ENCODE measurements at places on chromosomes 6 and 20.

- DNase-seq: no peak
These were observed 97.3 kb downstream of the NRSN1 start for GRCh38 chr6:24223115-24223919.

DNA sequence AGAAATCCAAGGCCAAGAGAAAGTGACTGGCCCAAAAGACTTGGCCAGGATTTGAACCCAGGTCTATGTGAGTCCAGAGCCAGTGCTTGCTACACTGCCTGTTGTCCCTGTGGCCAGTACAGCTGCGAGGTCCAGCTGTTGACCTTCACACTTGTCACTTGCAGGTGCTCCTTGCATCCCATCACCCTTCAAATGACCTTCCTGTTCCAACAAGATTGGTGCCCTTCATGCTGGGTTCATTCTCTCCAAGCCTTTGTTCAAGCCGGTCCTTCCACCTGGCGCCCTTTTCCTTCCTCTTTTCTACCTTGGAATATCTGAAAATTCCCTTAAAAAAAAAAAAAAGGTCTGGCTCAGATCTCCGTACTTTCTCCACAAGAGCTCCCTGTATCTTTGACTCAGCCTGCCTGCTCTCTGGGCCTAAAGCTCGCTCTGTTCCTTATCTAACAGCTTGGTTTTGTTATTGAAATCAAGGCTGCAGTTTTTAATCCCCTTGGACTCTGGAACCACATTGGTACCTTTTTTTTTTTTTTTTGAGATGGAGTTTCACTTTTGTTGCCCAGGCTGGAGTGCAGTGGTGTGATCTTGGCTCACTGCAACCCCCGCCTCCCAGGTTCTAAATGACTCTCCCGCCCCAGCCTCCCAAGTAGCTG, 22.2 kb upstream of the MRPS18A start:
- no peak for DNase-seq

DNA sequence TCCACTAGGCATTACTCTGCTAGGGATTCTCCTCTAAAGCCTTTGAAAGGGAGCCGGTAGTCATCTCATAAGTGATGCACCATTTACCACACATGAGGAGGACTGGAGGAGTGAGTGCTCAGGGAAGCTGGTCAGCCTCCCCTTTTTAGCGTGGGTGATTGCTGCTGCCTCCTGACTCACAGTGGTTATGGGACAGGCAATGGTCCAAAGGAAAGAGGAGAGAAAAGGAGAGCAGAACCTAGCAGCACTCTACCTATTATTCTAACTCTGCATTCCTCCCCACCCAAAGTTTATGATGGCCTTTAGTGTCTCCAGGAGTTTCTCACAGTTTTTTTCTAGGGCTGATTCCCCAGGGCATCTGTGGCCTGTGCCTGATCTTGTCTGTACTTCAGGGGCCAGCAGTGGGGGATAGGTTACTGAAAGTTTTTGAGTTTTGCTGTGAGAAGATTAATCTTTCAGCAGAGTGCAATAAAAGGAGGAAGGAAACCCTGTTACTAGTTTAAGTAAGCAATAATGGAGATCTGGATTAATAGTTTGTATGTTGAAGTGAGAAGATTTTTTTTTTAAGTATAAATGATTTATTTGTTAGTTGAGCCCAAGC, 36.4 kb upstream of the GCLC start:
- DNase-seq: no peak

DNA sequence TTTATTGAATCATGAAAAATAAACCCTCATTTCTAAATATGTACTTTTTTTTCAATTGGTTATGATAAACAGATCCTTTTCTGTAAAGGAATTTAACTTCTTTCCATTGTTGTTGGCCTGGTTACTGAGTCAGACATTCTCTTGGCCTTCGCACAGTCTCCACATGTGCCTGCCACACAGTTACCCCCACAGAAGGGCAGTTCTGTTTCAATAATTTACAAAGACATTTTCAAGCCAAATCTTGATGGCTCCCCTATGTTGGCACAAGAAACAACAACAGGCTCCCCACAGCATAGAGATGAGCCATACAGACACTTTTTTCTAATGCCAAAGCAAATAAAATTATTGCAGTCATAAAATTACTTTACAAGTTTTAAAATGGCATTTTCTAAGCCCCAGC, 55.6 kb upstream of the BEND6 start:
- peak; percentile 95 for DNase-seq

- DNase-seq: peak; percentile 10
These were observed 586.2 kb downstream of the PHF3 start for GRCh38 chr6:64221776-64222175.

DNA sequence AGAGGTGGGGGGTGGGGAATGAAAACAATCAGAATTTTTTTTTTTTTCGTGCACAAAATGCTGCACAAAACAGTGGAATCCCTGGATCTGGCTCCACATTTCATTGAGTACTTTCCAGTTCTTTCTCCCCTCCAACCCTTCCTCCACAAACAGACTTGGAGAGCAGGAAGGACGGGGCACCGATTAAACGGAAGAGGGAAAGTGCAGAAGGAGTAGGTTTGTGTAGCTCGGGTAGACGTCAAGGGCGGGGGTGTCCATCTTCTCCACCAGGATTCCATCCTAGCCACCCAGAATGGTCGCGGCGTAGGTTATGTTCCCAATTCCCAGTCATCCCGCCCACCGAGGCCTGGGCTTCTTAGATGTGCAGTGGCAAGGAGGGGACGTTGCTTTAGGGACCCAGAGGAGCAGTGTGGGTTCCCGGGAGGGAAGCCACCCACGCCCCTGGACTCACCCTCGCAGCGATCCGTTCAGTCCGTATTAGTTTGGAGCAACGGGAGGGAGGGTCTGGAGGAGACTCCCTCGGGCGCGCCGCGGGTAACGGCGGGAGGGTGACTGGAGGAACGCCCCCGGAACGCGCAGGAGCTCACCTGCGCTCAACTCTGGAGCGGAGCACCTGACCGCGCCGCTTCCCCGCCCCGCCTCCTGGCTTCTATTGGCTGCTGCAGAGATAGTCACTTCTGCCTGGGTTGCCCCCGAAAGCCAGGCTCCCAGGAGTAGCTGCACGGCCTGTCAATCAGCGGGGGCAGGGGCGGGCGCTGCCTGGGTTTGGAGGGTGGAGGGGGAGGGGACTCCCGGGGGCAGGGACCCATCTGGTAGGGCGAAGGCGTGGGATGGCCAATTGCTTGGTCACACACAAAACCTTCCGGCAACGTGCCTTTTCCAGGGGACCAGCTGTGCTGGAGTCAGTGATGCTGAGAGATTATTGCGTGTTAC, at the start of gene ENPP5:
ENPP5 (minus strand) TSS at position 624 of the 933 bp plus-strand sequence. CDS start 2,718 bp downstream, outside the sequence.
- DNase-seq: no peak

GRCh38 chr6:37354526-37355384, 972 bp downstream of the RNF8 start:
- DNase-seq: no peak

DNA sequence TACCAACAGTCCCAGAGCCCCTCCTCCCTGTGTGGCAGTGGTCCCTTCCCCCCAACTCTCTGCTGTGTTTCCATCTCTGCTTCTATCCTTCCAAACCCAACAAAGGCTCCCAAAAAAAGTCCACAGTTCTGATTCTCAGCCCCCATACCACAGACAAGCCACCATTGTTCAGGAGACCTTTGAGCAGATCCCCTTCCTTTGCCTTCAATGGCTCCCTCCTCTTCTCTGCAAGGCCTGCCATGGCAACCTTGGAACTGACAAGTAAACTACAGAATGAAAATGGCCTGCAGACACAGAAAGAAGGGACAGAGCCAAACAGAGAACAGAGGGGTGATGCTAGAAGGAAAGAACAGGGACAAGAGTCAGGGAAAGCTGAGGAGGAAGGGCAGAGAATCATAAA, 23.2 kb downstream of the OR2H2 start:
- no peak for DNase-seq

- DNase-seq: peak; percentile 14
These were observed 346.3 kb downstream of the BMP2 start for GRCh38 chr20:7113577-7114466.

DNA sequence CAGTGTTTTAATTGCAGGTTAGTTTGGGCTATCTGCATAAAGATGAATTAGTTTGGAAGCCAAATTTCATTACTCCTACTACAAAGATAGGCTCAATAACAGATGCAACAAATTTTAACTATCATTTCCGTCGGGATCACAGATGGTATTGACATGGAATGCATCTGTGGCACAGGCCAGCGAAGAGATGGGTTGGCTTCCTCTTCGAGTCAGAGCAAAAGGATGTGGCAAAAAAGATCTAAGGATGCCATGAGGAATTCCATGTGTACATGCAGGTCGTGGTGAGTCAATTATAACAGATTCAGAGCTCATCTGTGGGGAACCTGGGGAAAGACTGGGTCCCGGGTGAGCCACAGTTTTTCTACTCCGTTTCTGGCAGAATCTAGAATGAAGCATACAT, 83.0 kb upstream of the CITED2 start:
- no peak for DNase-seq

GRCh38 chr6:138555421-138555988, 56.2 kb upstream of the NHSL1 start:
- DNase-seq: no peak

GRCh38 chr6:79468587-79468986, 68.6 kb downstream of the LCA5 start:
- no peak for DNase-seq

DNA sequence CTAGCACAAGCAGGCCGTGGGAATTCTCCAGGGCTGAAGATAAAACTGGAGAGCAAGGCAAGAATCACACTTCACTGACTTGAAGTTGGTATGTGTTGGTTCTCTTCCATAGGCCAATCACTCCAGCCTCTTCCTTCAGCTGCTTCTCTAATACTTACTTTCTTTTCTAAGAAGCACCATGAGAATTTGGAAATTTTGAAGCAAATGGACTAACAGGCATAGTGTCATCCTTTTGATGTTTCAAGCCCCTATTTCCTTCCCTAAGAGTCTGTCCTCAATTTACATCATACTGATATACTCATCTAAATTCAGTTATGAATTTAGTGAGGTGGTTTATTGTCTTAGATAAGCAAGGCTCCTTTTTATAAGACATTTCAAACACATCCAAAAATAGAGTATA, 24.0 kb downstream of the SLC26A8 start:
- DNase-seq: no peak

DNA sequence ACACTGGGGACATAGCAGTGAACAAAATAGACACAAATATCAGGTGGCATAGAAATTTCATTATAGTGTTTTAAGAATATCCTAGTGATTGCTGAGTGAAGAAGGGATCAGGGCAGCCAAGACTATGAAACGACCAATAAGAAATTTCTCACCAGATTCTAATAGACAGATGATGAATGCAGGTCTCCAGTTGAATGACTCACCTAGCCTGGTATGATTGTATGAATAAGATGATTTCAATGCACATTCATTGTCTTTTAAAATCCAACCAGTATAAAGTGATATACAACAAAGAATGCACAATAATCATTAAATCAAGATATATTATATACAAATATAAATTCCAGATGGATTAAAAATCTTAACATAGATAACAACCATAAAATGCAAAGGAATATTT, 124.5 kb upstream of the TENT5A start:
- DNase-seq: no peak

DNA sequence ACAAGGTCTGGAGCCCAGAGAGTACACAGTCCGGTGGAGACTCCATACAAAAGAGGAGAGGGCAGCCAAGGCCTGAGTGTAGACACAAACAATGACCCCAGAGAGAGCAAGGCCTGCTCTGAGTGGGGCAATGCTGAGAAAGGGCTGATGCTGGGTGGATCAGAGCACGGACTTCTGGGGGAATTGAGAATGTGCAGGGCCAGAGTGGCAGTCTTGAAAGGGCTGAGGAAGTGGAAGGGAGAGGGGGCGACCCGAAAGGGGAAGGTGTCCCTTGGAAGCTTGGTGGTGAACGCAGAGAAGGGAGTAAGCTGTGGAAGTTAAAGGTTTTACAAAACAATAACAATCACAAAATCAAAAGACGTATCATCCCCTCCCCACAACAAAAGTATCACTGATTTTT, 12.0 kb upstream of the GRM4 start:
- DNase-seq: no peak

- DNase-seq: no peak
These were observed 83.5 kb downstream of the TRERF1 start for GRCh38 chr6:42368181-42368580.

DNA sequence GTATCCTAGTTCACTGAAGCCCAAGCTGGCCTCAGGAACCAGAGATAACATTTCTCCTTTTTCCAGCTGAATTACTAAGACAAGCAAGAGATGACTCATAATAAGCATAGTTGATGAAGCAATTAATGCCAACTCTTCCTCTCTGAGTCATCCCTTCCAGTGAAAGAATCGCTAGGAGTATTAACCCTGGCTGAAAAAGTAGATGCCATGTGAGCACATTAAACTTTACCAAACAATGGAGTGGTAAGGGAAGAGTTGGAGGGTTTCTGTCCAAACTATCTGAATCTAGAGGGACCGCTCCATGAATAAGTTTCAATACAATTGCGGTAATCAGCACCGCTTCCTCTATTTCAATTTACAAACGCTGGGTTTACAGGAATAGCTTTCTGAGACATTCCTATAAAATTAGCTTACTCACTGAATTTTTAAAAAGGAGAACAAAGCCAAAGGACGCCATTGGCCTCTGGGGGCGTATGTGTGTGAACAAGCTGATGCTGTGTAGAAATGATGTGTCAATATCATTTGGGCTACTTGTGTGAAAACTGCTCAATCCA, 48.3 kb downstream of the ATXN1 start:
- DNase-seq: peak; percentile 88

DNA sequence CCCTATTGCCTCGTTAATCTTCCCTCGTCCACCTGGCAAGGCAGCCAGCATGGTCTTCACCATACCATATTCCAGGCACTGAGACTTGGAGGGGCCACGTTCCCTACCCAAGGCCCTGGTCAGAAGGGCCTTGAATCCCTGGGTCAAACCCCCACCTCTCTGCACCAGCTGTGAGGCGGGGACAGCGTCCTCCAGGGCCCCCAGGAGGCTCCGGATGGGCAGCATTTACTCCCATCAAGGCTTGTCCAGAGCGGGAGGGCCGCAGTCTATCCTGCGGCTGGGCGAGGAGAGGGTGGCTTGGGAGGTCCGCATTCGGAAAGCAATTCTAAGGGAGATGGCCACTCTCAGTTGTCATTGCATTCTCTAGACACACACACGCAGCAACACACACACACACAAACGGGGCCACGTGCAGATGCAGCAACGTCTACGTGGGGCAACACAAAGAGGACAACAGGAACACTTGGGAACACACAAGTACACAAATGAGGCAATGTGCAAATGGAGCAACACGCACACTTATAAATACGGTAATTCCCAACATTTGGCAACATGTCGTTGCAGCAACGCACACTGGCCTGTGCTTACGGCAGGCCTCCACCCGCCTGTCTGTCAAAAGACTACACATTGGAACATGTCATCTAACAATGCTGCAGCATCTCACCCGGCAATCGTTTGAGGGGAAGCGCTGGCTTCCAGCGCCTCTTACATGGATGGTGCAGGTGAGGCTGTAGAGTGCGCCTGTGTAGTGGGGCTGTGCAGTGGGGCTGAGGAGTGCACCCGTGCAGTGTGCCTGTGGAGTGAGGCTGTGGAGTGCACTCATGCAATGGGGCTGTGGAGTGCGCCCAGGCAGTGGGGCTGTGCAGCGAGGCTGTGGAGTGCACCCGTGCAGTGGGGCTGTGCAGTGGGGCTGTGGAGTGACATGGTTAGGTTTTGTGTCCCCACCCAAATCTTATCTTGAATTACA, 12.9 kb upstream of the NTSR1 start:
- no peak for DNase-seq

All from fibroblast of gingiva (primary cell).